ENCODE measurements at places on chromosomes 12 and 14.

- no peak for DNase-seq
These were observed 13.5 kb downstream of the ANHX start for GRCh38 chr12:133222211-133222610.

DNA sequence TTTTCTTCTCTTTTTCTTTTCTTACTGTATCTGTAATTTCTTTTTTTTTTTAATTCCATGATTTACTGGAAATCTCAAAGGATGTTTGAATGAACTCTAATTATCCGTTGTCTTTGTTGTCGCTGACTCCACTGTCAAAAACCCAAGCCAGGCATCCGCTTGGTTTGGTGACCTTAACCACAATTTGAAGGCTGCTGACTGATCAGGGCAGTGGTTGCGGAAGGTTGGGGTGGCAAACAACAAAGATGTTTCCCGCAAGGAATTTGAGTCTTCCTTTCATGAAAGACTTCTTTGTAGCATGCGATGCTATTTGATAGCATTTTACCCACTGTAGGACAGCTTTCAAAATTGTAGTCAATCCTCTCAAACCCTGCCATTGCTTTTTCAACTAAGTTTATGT is 1013.8 kb downstream of the DIO2 start:
- no peak for DNase-seq

GRCh38 chr14:81890020-81890419 is 356.4 kb upstream of the SEL1L start:
- no peak for DNase-seq

- no peak for DNase-seq
These were observed 349.7 kb downstream of the EMP1 start for GRCh38 chr12:13546231-13546630.

DNA sequence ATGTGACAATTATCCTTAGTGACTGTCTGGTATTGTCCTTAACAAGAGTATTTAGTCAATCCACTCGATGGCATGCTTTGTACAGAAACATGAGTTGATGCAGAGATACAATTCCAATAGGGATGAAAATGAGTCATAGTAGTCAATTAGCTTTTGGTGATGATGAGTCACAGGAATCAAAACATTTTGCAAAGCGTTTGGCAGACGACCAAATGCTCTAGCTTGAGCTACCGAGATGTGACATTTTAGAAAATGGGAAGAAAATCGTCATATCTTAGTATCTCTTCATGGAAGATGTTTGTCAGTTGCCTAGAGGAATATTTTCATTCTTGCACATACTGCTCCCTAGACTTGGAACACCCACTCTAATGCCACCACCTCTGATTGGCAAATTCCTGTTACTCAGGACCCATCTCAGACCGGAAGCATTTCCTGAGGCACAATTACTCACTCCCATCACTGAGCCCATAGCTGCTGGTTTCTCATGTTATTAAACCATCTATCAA is 95.0 kb downstream of the LMNTD1 start:
- no peak for DNase-seq

GRCh38 chr14:68230950-68231717 is 411.6 kb downstream of the RAD51B start:
- DNase-seq = no peak

DNA sequence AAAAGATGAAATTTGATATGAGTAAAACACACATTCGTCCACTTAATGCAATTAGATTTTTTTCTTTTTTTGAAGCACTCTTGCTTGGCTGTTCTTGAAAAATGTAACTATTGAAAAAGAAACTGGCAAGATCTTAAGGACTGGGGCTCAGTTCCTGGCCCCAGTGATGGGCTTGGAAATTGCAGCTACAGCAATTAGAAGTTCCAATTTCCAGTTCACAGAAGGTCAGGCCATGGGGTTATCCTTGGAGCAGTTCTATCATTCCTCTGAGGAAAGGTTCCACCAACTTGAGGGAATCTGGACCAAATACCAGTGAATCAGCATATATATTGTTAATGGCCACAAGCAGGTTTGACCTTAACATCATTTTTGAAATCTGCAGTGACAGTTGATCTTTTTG is 18.9 kb downstream of the IGF1 start:
- no peak for DNase-seq

- no peak for DNase-seq
These were observed 189.0 kb downstream of the FOXA1 start for GRCh38 chr14:37406095-37406494.
